Posterior vena cava (tissue), 2 donors: ENCODE measurements at places on chromosomes 1 and 21.

DNA sequence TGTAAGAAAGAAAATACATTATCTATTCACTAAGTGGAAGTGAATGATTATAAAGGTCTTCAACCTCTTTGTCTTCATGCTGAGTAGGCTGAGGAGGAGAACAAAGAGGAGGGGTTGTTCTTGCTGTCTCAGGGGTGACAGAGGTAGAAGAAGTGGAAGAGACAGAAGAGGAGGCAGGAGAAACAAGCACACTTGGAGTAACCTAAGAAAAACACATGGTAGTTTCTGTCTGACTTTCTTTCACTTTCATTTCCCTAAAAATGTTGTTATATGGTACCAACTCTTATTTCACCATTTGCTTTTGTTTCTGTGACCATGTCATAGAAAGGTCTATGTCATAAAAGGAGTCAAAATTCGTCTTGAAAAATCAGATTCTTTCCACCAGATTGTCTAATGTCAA, 696.6 kb upstream of the BRINP3 start:
- DNase-seq, result no peak

DNA sequence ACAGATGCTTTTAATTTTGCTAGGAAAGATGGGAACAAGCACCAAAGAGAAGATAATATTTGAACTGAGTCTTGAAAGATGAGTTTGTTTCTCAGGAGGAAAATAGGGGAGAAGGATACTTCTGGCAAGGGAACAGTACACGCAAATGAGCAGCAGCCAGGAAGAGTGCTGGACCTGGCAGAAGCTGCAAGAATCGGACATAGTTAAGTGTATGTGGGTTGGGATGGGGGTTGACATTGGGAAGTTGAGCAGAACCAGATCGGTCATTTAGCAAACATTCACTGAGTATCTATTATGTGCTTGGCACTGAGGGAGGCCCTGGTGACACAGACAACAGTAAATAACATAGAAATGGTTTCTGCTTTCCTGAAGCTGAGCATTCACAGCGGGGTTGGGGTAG, 198.8 kb downstream of the PLPP3 start:
- no peak for DNase-seq

DNA sequence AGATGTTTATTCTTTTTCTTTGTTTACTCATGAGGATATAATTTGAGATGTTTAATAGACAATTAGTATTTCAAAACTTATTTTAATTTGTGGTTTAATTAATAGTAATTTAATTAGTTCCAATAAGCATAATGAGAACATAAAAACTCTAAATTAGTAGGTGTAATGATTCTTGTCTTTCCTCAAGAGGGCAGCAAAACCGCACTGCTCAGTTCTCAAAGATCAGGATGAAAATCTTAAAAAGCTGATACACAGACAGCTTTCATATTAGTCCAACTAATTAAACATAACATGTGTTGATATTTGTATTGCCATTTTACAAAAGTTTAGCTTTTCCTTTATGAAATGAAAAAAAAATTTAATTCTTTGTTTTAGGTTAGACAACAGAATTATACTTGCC, 106.7 kb upstream of the C21orf91 start:
- DNase-seq, result no peak

GRCh38 chr1:53430261-53430660, 28.9 kb upstream of the DMRTB1 start:
- DNase-seq, result no peak

GRCh38 chr1:98991127-98992012, 13.3 kb downstream of the PLPPR5 start:
- DNase-seq, result no peak

DNA sequence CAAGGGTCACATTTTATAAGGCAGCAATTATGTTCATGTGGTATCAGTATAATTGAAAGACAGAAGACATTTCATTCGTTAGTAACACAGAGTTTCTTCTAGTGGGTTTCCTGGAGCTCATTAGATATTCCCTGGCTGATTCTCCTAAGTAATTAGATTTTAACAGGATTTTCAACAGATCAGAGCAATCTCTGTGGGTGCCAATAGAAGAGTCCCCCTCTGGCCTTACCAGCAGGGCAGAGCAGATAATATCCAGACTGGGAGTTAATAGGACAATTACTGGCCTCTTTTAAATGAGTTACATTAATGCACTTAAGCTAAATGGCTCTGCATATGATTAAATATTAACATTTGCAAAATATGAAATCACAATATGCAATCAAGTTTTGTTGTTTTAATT, 74.2 kb upstream of the FOXD3 start:
- no peak for DNase-seq

DNA sequence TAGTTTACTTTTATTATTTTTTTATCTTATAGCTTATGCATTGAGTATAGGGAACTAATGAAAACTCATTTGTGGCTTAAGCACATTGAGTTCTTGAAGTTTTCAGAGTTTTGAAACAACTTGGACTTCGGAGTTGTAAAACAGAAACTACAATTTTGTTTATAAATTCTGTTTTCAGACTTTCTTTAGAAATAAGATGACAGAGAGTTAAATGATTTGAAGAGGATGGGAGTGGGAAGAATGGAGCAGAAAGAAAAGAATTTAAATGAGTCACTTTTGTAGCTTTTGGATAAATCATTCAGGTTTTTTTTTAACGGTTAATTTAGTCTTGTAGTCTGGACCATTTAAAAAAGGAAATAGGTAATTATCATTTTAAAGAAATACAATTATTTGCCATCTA, 32.3 kb downstream of the INKA2 start:
- DNase-seq, result no peak

GRCh38 chr1:159289060-159289459, 13.1 kb upstream of the FCER1A start:
- DNase-seq, result no peak

DNA sequence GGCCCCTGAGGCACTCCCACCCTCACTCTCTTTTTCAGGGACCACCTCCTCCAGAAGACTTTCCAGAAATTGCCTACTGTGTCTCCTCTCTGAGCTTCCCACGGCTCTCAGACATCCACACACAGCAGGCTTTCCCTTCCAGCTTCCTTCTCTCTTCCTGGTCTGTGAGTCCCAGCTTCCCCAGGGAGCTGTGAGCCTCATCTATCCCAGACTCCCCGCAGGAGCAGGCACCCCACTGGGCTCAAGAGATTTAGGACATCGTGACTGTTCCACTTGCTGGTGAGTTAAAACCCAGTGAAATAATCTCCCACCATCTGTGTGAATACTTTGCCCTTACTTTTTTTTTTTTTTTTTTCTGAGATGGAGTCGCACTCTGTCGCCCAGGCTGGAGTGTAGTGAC, 22.0 kb upstream of the PRELP start:
- no peak for DNase-seq

GRCh38 chr1:47623557-47623940, 185.7 kb downstream of the FOXD2 start:
- DNase-seq, result peak; percentile 30

- no peak for DNase-seq
Measured at GRCh38 chr1:181397845-181398244, 85.5 kb upstream of the CACNA1E start.

DNA sequence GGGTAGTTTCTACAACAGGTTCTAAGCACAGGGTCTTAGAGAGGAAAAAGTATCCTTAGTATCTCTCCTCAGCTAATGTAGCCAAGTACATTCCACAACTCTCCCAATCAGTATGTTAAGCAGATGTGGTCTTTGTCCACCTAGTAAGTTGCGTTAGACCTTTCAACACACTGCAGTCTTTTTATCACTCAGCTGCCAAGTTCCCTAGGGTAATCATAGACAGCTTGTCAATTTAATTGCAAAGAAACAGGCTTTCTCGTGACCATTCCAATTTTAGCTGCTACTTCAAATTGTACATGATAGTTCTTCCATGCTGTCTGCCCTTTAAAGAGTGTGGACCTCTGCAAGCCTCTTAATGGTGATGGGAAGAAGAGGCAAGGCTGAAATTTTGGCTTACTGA, 211.8 kb upstream of the PKN2 start:
- DNase-seq, result no peak

GRCh38 chr1:23367791-23368561, 1.7 kb downstream of the ZNF436 start:
- peak; percentile 99 for DNase-seq

GRCh38 chr1:219676012-219676765, 63.3 kb upstream of the ZC3H11B start:
- DNase-seq, result no peak

- no peak for DNase-seq
Measured at GRCh38 chr1:234543442-234544086, 64.6 kb upstream of the TARBP1 start.

- DNase-seq, result no peak
Measured at GRCh38 chr1:94096797-94097549, 24.0 kb downstream of the ABCA4 start.

DNA sequence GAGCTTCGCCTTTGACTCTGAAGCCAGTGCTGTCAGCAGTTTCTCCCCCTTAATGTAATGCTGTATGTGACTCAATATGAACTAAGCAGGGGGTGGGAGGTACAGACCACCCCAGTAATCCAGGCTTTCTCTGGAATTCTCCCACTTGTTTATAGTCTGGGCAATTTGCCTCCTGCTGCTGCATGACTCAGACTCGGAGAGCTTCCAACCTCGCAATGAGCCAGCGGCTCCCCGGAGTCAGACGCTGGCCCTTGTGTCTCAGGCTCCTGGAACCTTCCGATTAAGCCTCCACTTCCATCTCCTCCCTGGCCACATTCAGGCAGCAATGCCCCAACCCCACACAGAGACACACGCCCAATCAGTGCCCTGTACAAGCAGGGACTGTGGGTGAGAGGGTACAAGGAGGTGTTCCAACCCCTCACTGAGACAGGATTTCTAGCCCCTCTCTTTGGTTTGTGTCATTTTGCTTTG, 471.7 kb upstream of the VAMP3 start:
- peak; percentile 87 for DNase-seq

- no peak for DNase-seq
Measured at GRCh38 chr21:38297871-38298270, 41.1 kb downstream of the KCNJ15 start.

GRCh38 chr1:92882819-92883218, 51.0 kb downstream of the RPL5 start:
- DNase-seq, result no peak

GRCh38 chr1:115748401-115749150, 19.9 kb downstream of the CASQ2 start:
- DNase-seq, result no peak

DNA sequence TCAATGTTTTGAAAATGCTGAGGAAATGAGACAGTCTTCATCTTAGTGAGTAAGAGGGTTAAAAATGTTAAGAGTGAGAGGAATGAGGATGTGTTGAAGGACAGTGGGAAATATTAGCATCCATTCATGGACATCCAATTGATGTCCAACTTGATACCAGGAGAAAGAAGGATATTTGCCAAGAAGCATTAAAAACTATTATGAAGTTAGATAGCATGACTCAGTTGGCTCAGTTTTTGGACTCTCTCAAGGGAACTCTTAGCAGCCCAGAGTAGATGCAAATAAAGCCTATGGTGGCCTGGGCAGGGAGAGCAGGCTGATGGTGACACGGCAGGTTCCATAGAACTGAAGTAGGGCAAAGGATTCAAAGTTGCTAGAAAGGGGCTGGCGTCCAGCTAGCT, 171.0 kb downstream of the ZZZ3 start:
- no peak for DNase-seq

GRCh38 chr1:31855038-31855845, 39.4 kb upstream of the SPOCD1 start:
- DNase-seq, result no peak

GRCh38 chr1:63847308-63847910, 73.6 kb downstream of the ROR1 start:
- no peak for DNase-seq

DNA sequence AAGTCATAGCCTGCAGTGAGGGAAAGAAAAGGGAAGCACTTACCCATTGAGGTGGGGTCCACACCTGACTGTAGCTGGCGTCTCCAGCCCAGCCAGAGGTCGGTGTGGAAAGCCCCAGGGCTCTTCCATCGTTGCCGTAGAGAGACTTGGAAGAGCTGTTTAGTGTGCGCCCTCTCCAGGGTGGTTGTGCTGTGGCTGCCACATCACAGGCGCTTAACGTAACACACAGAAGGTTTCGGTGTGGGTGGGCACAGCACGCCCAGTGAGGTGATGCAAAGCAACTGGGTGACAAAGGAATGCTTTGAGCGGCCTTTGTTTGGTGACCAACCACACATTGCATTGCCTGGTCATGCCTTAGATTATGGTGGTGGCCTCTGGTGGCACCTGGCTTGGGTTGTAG, 36.8 kb upstream of the KIF1B start:
- no peak for DNase-seq

- DNase-seq, result no peak
Measured at GRCh38 chr21:39051588-39051949, 131.7 kb downstream of the PSMG1 start.

DNA sequence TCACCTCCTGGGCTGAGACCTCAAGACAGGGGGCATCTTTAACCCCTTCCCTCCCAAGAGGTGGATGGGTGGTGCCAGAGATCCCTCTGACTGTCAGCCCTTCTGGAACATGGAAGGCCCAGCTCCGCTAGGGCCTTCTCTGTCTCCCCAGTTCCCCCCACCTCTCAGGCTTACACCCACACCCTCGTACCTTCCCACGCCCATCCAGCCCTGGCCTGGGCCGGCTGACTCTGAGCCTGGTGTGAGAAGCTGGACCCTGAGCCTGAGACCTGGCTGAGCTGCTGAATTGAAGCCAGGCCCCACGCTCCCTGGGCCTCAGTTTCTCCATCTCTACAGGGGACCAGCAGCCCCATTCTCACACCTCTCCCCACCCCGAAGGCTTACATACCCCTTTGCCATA, 5.4 kb downstream of the EPHA2 start:
- no peak for DNase-seq

DNA sequence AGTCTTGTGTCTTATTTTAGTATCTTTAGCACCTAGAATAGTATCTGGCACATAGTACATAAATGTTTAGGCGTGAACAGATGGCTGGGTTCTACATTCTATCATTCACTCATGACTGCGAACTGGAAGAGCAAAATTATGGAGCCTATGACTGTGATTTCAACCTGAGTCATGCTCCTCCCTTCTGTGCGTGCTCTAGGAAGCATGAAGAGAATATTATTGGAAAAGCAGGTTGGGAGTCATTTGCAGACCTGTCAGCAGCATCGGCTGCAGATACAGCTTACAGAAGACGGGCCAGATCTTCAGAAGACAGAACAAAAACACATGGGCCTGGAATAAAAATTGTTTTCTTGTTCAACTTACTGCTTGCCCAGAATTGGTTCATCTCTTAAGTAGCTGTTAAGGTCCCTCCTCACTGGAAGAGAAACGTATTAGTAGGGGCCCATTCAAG, 344.0 kb upstream of the USP24 start:
- no peak for DNase-seq

- DNase-seq, result no peak
Measured at GRCh38 chr21:35511696-35512162, 462.6 kb upstream of the RUNX1 start.

- no peak for DNase-seq
Measured at GRCh38 chr1:45477646-45478045, 13.3 kb downstream of the TESK2 start.

DNA sequence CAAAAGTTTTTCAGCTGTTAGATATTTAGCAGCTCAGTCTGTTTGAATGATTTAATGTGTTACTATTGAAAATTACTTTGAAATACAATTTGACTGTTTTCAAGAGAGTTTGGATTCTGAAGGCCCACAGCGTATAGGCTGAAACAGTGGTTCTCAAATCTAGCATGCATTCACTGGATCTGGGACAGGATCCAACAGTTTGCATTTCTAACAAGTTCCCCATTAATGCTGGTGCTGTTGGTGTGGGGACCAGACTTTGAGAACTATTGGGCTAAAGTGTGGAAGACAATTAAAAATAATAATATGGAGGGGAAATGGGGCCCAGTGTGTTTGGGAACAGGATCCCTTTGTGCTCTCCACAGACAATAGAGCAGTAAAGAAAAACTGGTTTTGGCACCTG, 31.9 kb downstream of the ITSN1 start:
- no peak for DNase-seq
